Pulmonary artery endothelial cell (primary cell): ENCODE measurements at places on chromosomes 3 and 15. TPM values are rescaled to one million over a fixed set of nuclear protein-coding genes. Genes with fewer than 3 reads are reported as not detected.

GRCh38 chr3:93855401-93855800, 118.3 kb downstream of the PROS1 start:
- DNase-seq: no peak

GRCh38 chr15:65182538-65182937, 2.6 kb downstream of the CLPX start:
- no peak for DNase-seq

DNA sequence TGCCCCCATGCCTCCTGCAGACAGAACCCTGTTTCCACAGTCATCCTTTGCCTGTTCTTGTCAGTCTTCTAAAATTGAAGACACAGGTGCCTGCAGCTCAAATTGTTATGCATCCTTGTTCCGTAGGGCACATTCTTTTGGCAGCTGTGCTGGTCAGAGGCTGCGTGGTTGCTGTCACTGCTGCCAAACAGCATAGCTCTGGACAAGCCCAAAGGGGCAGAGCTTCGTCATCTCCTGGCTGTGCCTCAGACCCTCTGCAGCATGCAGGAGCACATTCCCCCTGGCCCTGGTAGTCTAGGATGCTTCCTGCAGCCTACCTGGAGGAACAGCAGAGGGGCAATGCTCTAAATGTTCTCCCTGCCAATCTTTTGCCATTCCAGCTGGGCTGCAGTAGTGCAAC, 2.1 kb upstream of the FBXL22 start:
- no peak for DNase-seq

TICRR gene
- total RNA-seq: 3.2 and 9.2 TPM in 2 replicates

DNA sequence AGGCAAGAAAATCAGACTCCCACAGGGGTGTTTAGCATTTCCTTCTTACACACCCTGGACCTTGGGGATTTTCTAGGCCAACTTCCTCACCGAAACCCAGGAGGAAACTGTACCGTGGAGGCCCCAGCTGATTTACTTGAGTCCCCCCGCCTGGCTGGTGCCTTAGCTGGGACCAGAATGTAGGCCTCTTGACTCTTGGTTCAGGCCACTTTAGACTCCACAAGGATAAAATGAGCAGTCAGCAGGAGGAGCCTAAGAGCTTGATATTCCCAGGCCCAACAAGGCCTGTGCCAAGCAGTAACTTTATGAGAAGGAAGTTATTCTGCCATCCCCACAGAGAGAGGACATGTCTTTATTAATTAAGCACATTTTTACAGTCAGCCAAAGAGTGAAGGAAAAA, 4.6 kb upstream of the APBA2 start:
- no peak for DNase-seq

DNA sequence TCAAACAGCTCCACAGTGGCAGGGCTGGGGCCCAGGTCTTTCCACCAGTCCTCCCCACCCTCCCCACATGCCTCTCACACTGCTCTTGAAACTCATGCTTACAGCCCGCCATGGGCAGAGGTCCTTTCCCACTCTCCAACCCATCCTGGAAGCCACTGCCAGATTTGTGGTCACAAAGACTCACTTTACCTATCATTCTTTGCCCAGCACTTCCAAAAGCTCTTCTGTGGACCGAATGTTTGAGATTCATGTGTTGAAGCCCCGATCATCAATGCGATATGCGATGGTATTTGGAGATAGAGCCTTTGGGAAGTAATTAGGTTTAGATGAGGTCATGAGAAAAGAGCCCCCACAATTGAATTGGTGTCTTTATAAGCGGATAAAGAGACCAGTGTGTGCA, 247.8 kb downstream of the VPS13C start:
- no peak for DNase-seq

DNA sequence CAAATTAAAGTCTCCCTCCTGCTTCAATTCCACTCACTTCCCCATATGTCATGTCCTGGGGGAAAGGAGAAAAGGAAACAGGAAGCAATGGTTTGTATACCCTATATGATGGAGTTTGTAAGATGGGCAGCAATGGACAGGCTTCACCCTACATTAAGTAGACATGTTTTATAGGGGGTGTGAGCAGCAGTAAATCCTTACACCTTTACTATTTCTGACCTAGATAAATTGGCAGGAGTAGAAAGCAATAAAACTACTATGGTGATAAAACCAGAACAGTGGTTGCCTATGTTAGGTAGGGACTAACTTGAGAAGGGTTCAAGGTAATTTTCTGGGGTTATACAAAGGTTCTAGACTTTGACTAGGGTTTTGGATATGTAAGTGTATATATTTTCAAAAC, 301.7 kb downstream of the GBE1 start:
- no peak for DNase-seq

DNA sequence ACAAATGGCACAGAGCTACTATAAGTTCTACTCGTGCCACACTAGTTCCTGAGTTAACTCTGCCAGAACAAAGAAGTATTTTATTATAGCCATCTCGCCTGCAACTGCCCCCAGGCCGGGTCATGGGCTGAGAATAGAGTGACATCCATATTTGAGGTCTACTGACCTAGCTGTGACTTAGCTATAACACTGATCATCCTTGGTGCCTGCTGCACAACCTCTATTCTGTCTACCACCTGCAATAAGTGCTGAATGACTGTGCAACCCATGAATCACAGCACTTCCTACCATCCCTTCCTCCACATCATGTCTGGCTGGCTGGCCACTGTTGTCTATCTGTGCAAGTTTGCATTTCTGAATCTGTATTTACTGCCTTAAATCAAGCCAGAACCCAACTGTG, 506.5 kb upstream of the TBL1XR1 start:
- no peak for DNase-seq

SEMA7A gene
- 0.73 and 1.3 TPM in 2 replicates for total RNA-seq

DNA sequence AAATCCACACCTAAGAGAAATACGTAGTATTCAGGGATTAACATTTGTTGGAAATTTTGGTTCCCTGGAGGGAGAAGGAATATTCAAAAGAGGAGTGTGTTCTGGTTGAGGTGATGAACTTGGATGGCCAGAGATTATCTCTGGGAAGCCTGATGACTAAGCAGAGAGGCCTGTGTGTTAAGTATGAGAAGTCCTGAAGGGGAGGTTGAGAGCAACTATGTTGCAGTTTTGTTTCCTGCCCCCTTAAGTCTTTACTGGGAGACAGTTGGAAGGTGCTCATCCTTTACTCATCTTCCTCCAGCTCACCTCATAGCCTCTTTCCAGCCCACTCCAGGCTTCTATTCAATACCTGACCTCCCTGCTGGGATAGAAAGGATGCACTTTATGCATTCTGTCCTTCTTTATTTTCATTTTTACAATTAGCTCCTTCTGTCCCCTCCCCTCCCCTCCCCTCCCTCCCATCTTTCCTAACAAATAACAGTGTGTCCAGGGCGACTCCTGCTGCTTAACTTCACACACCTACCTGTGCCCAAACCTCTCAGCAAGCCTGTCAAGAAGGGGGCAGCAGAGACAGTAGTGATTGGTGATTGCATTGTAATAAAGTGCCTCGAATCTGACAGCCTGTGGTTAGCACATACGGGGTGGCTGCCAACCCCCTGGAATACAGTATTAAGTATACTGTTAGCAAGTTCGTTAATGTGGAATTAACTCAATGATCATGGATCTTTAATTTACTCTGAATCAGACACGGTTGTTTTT, 11.9 kb downstream of the RAP2B start:
- DNase-seq: no peak

DNA sequence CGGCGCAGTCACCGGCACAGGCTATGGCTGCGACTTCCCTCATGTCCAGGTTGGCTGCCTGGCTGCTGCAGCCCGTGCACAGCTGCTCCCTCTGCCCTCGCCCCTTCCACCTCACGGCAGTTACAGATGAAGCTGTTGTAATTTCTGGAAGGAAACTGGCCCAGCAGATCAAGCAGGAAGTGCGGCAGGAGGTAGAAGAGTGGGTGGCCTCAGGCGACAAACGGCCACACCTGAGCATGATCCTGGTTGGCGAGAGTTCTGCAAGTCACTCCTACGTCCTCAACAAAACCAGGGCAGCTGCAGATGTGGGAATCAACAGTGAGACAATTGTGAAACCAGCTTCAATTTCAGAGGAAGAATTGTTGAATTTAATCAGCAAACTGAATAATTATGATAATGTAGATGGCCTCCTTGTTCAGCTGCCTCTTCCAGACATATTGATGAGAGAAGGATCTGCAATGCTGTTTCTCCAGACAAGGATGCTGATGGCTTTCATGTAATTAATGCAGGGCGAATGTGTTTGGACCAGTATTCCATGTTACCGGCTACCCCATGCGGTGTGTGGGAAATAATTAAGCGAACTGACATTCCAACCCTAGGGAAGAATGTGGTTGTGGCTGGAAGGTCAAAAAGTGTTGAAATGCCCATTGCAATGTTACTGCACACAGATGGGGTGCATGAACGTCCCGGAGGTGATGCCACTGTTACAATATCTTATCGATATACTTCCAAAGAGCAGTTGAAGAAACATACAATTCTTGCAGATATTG, 13.2 kb upstream of the GNB4 start:
- no peak for DNase-seq

- no peak for DNase-seq
These were observed 6.2 kb downstream of the FRMD4B start for GRCh38 chr3:69379661-69380060.

DNA sequence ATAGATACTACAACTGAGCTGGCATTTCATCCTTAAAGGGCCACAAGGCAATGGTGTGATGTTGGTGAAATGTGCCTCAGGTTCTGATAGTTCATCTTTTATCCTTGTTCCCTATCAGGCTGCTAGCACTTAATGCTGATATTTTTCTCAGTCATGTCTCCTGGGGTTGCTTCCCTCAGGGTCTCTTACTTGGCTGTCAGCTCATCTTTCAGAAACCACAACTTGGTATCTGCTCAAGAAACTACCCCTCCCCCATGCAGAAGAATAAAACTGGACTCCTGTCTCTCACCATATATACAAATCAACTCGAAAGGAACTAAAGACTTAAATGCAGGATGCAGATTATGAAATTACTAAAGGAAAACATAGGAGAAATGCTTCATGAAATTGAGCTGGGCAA, 308.1 kb downstream of the CHST2 start:
- no peak for DNase-seq

PPM1L gene
- 1.8 TPM in 2 replicates for total RNA-seq

FAM81A gene
- 0.07 and 0.18 TPM in 2 replicates for total RNA-seq

DNA sequence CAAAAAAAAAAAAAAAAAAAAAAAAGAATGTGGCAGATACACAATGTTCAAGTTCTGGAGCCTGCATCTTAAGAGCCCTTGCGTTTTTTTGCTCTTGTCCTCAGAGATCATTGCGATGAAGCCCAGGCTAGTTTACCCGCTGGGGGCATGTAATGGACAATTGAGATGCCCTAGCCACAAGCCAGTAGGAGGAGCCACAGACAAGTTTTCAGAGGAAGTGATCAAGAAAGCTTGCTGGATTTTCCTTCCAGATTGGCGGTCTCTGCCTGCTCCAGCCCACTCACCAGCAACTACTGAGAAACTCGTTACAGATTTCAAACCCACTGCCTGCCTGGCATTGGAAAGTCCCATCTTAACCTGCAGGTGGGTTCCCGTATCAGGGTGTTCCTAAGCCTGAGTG, 192.1 kb upstream of the EOMES start:
- DNase-seq: no peak

ZNF621 gene
- total RNA-seq: 8.8 and 9.6 TPM in 2 replicates

MINDY4B gene
- total RNA-seq: not detected in 2 replicates
